ENCODE measurements at places on chromosomes 4 and X. TPM values are rescaled to one million over a fixed set of nuclear protein-coding genes. Genes with fewer than 3 reads are reported as not detected.

DNA sequence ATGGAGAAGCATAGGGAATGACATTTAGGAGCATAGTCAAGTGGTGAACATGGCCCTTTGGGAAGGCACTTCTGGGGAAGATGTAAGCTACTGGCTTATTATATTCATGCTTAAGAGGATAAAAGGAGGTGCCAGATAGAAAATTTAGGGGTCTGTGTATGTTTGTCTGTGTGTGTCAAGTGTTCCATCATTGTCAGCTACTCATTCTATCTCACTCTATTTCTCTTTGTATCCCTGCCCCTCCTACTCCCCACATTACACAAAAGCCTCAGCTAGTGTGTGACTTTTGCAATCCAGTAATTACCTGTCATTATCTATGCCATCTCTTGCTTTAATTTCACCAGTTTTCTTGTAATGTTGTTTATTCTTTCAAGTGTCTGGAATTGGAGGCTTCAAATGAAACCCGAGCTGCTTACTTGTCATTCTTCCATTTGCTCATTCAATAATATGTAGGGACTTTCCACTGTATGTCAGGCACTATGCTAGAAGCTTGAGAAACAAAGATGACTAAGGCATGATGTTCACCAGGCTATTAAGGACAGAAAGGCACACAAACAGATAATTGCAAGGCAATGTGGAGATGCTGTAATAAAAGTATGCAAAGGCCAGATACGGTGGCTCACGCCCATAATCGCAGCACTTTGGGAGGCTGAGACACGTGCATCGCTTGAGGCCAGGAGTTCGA lies 229.8 kb upstream of the TEX13C start:
- no peak overlapping the region for H3K4me3 ChIP-seq
- H3K27me3 ChIP-seq = peaks cover 5% of the 10 kb centered on the region
- no peaks in the 10 kb centered on the region for H3K4me1 ChIP-seq
- H3K36me3 ChIP-seq = no peaks in the 10 kb centered on the region

- peak overlapping the region; percentile 98 for H3K4me3 ChIP-seq
- H3K36me3 ChIP-seq = peaks cover 1% of the 10 kb centered on the region
- no peaks in the 10 kb centered on the region for H3K27me3 ChIP-seq
- peaks cover 38% of the 10 kb centered on the region for H3K4me1 ChIP-seq
Observed at GRCh38 chrX:132022198-132022966, 720 bp upstream of the STK26 start.

DNA sequence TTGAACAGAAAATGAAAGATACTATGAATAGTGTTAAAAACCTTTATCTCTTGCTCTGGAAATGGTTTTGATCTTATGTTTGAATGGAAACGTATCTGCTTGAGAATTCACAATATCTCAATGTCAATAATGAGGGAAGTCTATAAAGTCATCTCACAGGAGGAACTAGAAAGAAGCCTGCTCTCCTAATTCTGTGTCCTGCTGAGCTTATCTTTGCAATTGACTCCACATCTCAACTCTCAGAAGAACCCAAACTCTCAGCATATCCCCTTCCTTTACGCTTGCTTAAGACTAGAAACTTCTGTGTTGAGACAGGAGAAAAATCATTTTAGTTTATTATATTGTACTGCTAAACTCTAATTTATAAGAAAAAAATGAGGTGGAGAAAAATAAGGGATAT lies 8.3 kb upstream of the PF4V1 start:
- no peak overlapping the region for H3K4me3 ChIP-seq
- DNase-seq = no peak
- no peaks in the 10 kb centered on the region for H3K4me1 ChIP-seq
- H3K36me3 ChIP-seq = no peaks in the 10 kb centered on the region
- H3K27me3 ChIP-seq = peaks cover 7% of the 10 kb centered on the region
- no peak overlapping the region for H3K27ac ChIP-seq

DNA sequence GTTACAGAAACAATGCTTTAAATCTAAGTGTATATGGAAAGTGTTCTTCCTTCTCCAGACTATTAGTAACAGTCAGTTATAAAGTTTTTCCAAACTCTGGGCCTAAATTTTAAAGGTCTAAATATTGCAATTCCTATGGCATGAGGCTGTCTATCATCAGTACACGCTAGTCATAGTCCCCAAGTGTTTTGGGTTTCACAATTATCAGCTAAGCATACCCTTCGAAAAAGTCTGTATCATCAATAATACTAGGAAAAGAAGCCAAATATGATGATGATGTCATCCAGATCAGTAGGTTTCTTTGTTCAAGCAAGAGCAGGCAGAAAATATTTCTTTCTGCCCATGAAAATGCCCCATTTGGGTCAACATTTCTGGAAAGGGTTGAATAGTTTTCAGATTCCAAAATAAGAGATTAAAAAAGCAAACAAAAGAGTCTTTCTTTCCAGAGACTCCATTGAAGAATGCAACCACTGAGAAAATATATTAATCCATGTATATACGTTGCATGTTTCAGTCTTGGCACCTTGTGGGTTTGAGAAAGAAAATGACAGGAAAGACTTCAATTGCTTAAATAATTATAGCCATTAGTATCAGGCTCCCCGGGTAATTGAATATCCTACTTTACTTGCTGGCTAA lies 173.8 kb downstream of the CAMK2D start:
- H3K36me3 ChIP-seq = peaks cover 16% of the 10 kb centered on the region
- no peak overlapping the region for H3K27ac ChIP-seq
- peaks cover 22% of the 10 kb centered on the region for H3K4me1 ChIP-seq
- no peak for DNase-seq

JCHAIN gene
- total RNA-seq = not detected

GRCh38 chr4:2767705-2768074 lies 11.6 kb upstream of the TNIP2 start:
- DNase-seq = no peak
- H3K27me3 ChIP-seq = peaks cover 9% of the 10 kb centered on the region
- no peaks in the 10 kb centered on the region for H3K36me3 ChIP-seq
- no peak overlapping the region for H3K27ac ChIP-seq
- H3K4me3 ChIP-seq = no peak overlapping the region

DNA sequence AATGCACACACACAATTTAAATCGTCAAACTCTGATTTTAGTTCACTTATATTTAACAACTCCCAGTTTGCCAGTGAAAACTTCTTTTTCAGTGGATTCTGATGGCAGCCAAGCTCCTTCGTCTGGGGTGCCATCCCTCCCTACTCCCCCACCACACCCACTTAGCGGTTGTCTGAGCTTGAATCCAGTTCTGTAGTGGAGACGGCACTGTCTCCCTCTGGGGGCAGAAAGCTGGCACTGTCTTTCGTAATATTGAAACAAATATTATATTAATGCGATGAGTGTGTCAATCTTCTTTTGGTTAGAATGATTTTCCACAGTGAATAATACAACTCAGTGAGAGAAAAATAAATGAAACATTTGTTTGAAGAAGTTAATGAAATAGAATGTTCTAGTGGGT lies 5.4 kb downstream of the MEPE start:
- peaks cover 8% of the 10 kb centered on the region for H3K4me1 ChIP-seq
- DNase-seq = no peak
- H3K36me3 ChIP-seq = no peaks in the 10 kb centered on the region
- H3K27me3 ChIP-seq = peaks cover 11% of the 10 kb centered on the region
- no peak overlapping the region for H3K4me3 ChIP-seq

DNA sequence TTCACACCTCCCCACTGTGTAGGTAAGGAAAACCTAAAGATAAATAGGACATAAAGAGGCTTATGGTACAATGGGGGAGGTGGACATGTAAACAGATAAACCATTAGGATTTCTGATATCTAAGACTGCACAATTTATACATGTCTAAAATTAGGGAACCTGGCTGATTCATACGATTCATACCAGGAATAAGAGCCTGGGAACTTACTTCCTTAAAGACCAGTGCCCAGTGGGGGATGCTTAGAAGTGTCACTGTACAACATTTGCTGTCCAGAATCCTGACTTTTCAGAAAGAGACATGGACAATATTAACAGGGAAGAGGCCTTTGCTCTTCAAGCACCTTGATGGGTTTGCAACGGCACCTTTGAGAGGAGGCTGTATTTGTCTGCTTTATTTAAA lies 116.8 kb upstream of the KIT start:
- H3K27me3 ChIP-seq = peaks cover 24% of the 10 kb centered on the region
- no peaks in the 10 kb centered on the region for H3K36me3 ChIP-seq

Measured in progenitor cell of endocrine pancreas (in vitro differentiated cells).